ENCODE measurements at places on chromosomes 2 and 18.

GRCh38 chr2:19738707-19739106, 163.1 kb downstream of the TTC32 start:
- DNase-seq = no peak

- no peak for DNase-seq
These were observed 341.4 kb downstream of the SLC4A3 start for GRCh38 chr2:219968685-219969345.

GRCh38 chr18:57523171-57523956, 63.1 kb downstream of the FECH start:
- DNase-seq = peak; percentile 92

DNA sequence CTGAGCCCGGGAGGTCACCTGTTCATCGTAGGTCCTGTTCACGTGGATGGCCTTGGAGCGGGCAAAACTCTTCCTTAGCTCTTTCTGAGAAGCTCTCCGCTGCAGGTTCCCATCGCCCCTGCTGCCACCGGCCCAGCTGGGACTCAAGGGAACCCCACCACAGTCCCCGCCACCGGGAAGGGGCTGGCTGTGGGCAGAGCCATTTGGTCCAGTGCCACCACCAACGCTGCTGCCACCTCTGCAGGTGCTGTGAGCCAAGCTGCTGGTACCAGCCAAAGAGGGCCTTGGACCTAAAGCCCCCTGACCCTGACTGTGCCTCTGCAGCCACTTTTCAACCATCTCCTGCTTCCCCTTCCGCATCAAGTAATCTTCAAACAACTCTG, 586 bp downstream of the PDE11A start:
- DNase-seq = no peak

GRCh38 chr18:32769586-32770053, 3.2 kb downstream of the KLHL14 start:
- no peak for DNase-seq

DNA sequence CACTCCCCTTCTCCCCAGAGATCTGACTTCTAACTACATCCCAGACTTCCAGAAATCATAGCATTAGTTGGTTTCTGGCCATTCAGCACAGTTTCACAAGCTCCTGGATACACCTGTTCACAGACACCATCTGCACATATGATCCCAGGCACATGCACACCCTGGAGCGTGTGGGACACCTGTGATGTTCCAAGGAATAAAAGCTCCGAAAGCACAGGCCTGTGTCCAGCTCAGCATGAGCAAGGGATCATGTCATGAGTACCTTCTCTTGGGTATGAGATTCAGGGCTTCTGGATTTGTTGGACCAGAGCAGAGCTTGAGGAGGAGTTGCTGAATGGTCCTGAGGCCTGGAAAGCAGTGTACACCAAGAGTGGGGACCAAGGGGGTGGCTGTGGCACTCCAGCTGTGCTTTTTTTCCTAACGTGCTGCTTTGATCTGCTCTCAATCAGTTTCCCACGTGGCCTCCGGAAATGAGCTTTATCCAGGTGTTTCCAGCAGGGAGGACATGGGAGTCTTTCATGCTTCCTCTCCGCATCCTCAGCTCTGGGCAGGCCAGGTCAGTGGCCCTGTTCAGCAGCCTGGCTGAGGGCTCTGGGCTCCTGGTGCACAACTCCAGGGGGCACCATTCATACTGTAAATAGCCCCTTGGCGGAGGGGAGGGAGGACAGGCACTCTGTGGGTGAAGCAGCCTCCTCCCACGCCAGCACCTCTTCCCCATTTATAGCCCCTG, 1.8 kb downstream of the DYSF start:
- no peak for DNase-seq

- no peak for DNase-seq
These were observed 45.4 kb downstream of the SLC16A14 start for GRCh38 chr2:230023313-230023712.

DNA sequence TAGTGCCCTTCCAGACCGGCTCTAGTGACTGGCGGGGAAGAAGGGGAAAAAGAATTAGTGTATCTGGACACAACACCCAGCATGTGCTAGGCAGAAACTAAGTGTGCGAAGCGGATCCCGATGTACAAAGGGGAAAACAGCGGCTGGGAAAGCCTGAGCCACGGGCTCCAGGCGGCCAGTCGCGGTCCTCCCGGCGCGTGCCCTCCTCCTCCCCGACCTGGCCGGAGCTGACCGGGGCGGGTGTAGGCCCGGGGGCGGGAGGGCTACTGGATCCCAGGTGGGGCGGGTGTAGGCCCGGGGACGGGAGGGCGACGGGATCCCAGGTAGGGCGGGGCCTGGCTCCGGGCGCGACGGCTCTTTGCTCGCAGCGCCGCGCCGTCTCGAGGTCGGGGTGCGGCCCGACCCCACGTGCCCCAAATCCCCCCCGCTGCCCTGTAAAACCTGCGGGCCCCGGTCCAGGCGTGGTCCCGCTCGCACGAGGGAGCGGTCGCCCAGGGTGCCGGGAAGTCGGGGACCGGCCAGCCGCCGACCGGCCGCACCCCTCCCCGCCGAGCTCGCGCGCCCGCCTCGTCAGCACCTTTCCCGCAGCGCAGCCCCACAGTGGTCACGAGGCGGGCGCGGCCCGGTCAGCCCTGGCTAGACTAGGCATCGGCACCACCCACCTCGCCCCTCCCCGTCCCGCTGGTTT, 48.8 kb downstream of the C2orf42 start:
- DNase-seq = no peak

Data from MV-4-11 (cell line).